Activated CD8-positive, alpha-beta T cell treated with anti-CD3 and anti-CD28 coated beads, Interleukin-2, amount 10 ng/mL, durations not matched to agents 7 days and 5 days (primary cell): ENCODE measurements at places on chromosomes 16 and 17. TPM values are rescaled to one million over a fixed set of nuclear protein-coding genes. Genes with fewer than 3 reads are reported as not detected.

Gene PKMYT1
- total RNA-seq = 160 TPM

DNA sequence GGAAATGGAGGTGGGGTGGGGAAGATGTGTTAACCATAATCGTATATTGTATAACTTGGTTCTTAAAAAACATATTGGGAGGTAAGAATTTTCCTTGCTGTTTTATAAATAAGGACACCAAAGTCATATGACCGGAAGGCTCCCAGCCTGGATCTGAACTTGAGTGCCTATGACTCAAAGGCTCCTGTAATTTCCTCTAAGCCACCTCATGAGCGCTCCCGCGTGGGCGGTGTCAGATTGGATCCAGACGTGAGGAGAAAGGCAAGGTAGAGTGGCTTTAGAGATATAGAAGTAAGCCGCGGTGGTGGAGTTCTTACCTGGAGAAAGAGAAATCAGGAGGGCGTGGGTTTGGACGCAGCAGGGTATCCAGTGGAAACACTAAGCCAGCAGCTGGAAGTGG, 196.2 kb upstream of the NLRP1 start:
- no peak for DNase-seq

DNA sequence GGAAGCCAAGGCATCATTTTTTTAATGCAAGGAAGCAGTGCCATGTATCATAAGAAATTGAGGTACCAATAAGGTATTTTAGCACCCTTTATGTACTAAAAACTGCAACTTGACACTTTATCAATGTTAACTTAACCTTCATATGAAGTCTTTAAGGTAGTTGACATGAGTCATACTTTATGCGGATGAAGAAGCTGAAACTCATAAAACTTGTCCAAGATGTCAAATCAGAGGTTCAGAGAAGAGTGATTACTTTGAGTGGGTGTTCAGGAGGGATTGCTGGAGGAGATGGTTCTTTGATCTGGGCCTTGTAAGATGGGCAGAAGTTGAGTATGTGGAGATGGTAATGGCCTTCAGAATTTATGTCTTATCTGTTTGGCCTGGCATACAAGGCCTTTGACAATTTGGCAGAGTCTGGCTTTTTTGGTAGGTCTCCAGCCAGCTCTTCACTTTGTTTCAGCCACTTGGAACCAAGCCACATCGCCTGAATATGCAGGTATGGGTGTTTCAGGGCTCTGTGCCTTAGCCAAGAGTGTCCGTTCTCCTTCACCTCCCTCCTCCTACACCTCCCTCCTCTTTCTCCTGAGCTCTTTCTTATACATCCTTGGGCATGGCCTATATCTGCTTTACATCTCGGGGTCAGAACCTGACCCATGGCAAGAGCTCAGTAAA, 23.7 kb downstream of the YPEL2 start:
- DNase-seq = no peak

- DNase-seq = no peak
Measured at GRCh38 chr16:28106467-28107215, 43.1 kb upstream of the GSG1L start.

DNA sequence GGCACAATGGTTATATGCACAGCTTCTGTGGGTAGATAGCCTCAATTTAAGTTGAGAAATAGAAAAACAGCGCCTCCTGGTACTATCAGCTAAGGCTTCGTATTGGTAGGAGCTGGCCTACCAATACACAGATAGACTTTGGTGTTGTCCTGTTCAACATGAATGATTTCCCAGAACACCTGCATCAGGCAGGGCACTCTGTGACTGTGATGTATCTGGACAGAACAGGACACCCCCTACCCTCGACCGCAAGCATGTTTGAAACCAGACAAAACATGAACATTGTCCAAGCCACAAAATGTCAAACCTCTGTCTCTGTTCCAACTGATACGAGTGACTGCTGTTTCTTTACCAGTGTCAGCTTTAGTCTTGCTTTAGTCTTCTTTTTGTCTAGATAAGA, 144.9 kb downstream of the HAPSTR1 start:
- no peak for DNase-seq
